ENCODE measurements at places on chromosomes 12 and 14. TPM values are rescaled to one million over a fixed set of nuclear protein-coding genes. Genes with fewer than 3 reads are reported as not detected.
A peak's percentile ranks its signal among the peaks of the same experiment; 100 is the strongest.

DNA sequence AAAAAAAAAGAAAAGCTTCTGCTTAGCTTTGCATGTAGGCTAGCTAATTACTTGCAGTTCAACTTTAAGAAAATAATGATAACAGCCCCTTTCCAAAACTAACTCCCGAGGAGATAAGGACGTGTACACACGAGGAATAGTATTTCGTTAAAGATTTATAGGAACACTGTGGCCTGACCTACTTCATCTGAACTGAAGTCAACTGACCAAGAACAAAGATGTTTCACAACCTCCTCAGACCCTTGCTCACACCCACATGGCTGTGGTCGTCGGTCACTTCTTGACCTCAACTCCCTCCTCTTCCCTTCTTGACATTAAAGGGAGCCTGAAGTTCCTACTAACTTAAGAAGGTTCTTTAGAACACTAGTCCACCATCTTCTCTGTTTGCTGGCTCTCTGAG, 25.3 kb upstream of the FAM181A start:
- no peak for DNase-seq
- H3K27ac ChIP-seq: no peak overlapping the region

Gene MYH7
- not detected for total RNA-seq

GRCh38 chr12:104823985-104824461, 134.1 kb downstream of the SLC41A2 start:
- H3K4me1 ChIP-seq: peaks cover 7% of the 10 kb centered on the region
- no peak for DNase-seq
- H3K36me3 ChIP-seq: peaks cover 11% of the 10 kb centered on the region
- peaks cover 3% of the 10 kb centered on the region for H3K27me3 ChIP-seq
- no peak overlapping the region for H3K4me3 ChIP-seq

GRCh38 chr14:101457301-101457935, 103.9 kb upstream of the DIO3 start:
- H3K4me1 ChIP-seq: no peaks in the 10 kb centered on the region
- H3K36me3 ChIP-seq: no peaks in the 10 kb centered on the region
- H3K4me3 ChIP-seq: no peak overlapping the region
- H3K27me3 ChIP-seq: peaks cover 35% of the 10 kb centered on the region

DNA sequence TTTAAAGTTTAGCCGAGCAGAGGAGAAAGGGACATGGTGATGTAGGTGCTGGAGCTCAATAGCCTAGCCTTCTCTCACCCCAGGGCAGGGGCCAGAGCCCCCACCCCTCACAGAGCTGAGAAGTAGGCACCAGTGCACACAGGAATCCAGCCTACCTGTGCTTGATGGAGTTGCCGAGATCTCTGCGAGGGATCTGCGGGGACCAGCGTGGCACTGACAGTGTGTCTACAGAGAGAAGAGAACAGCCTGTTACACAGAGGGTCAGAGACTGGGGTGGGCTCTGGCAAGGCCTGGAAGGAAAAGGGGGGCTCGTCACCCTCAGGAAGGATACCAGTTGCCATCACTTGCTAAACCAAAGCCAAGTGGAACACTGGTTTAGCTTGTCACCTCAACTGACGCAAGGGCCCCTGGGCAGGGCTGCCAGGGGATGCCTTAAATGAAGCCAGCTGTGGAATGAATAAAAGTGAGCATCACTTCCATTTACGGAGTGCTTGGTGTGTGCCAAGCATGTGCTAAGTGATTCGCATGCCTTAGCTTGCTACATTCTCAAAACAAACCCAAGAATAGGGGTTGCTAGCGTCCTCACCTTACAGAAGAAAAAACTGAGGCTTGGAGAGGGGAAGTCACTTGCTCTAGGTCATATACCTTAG, 220.8 kb upstream of the NOS1 start:
- peaks cover 14% of the 10 kb centered on the region for H3K27me3 ChIP-seq
- H3K27ac ChIP-seq: no peak overlapping the region
- no peak for DNase-seq
- H3K4me1 ChIP-seq: no peaks in the 10 kb centered on the region

GRCh38 chr14:95841668-95842067, 35.0 kb upstream of the TUNAR start:
- H3K4me3 ChIP-seq: no peak overlapping the region
- no peaks in the 10 kb centered on the region for H3K4me1 ChIP-seq
- H3K27me3 ChIP-seq: peaks cover 25% of the 10 kb centered on the region
- H3K36me3 ChIP-seq: no peaks in the 10 kb centered on the region

DNA sequence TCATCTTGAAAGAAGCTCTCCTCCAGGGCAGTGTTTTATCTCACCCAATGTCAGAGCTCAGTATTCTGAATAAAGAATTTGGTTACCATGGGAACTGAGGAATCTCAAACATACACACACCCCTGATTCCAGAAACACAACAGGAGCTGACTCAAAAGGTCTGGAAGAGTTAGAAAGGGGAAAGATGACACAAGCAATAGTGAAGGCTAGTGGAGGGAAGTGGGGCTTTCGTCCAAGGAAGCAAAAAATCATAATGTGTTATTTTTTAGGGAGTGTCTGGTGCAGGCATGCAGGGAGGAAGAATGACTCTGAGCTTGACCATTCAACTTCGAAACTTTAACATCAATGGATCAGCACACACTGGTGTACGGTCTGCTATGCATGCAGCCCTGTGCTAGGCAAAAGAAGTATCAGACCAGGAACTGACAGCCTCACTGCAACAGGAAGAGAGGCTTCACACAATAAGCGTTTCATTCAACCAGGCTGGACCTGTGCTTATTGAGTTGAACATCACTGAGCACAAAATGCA, 20.3 kb downstream of the HEBP1 start:
- DNase-seq: no peak
- no peak overlapping the region for H3K4me3 ChIP-seq
- H3K27ac ChIP-seq: no peak overlapping the region

Gene PRIMA1
- total RNA-seq: not detected

Gene PEX5
- total RNA-seq: 24.0 TPM

- no peaks in the 10 kb centered on the region for H3K27me3 ChIP-seq
- no peaks in the 10 kb centered on the region for H3K36me3 ChIP-seq
- no peak overlapping the region for H3K4me3 ChIP-seq
- no peak for DNase-seq
Observed at GRCh38 chr14:103112400-103113243, 10.6 kb upstream of the TNFAIP2 start.

DNA sequence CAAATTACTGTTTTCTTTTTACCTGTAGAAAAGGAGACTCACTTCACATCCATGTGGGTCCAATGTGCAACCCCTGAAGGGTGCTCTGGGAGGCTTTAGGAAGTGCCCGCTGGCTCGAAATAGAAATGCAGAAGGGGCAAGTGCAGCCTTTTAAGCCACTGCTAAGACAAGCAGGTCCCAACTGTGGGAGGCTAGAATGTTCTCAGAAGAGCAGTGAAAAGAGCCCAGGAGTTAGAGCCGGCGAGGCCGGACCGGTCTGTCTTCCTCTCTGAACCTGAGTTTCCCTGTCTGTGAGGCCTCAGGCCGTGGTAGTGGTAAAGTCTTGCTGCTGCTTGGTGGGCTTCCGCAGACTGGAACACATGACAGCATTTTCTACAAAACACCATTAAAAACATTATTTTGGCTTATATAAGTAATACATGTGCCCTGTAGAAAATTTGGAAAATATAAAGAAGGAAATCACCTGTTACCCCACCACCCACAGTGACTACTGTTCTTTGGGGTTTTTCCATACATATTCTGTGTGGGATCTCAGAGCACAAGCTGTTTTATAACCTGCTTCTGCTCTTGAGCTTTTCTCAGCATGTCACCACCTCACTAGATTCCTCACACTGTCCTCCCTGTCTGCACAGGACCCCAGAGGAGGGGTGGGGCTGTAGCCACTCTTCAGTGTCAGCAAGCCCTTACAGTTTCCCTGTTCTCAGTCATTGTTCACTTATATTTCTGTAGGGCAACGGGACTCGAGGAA, 6.0 kb downstream of the CKB start:
- H3K27ac ChIP-seq: no peak overlapping the region
- H3K27me3 ChIP-seq: no peaks in the 10 kb centered on the region
- H3K4me3 ChIP-seq: no peak overlapping the region

DNA sequence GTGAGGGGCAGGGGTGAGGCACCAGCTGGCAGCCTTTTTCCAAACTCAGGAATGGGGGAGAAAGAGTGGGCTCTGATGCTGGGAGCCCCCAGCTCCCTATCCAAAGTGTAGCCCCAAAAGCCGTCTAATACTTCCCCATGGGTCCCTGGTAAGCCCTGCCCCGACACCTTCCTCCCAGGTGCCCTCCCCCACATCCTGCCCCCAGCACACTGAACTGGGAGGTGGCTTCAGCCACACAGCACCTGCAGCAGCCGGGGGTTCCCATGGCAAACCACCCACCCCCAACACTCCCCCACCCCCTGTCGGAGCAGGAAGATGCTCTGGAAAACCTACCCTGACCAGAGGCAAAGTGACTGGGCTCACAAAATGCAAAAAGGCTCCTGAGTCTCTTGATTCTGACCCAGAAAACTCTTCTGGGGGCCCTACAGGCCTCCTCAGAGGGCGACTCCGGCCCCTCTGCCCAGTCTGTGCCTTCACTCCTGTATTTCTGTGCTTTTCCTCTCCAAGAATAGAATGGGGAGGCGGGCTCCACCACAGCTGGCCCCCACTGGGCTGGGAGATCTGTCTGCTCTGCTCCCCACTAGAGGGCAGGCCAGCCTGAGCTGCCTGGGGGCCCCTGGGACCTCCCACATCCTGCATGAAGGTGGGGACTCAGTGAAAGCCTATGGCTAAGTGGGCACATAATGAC, 81.6 kb downstream of the ITPK1 start:
- no peaks in the 10 kb centered on the region for H3K27me3 ChIP-seq
- peak overlapping the region; percentile 24 for H3K4me3 ChIP-seq
- no peaks in the 10 kb centered on the region for H3K36me3 ChIP-seq
- peaks cover 26% of the 10 kb centered on the region for H3K4me1 ChIP-seq
- peak overlapping the region; percentile 56 for H3K27ac ChIP-seq

- no peaks in the 10 kb centered on the region for H3K4me1 ChIP-seq
- no peak for DNase-seq
- H3K27ac ChIP-seq: no peak overlapping the region
- no peak overlapping the region for H3K4me3 ChIP-seq
- no peaks in the 10 kb centered on the region for H3K36me3 ChIP-seq
Observed at GRCh38 chr14:53620317-53620716, 336.3 kb downstream of the BMP4 start.

Gene APOF
- not detected for total RNA-seq

DNA sequence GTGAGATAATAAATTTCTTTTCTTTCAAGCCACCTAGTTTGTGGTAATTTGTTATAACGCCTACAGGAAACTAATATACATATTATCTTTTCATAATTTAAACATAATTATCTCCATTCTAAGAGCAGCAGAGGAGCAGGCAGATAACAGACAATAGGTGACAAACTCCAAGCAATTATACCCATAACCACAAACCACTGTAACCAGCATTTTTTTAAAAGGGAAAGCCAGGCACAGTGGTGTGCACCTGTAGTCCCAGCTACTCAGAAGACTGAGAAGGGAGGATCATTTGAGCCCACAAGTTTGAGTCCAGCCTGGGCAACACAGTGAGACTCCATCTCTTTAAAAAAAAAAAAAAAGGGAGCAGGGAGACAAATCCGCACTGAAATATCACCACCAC, 54.9 kb downstream of the ATF7 start:
- H3K27me3 ChIP-seq: no peaks in the 10 kb centered on the region
- no peak for DNase-seq
- peak overlapping the region; percentile 4 for H3K27ac ChIP-seq

Gene NGB
- total RNA-seq: not detected

DNA sequence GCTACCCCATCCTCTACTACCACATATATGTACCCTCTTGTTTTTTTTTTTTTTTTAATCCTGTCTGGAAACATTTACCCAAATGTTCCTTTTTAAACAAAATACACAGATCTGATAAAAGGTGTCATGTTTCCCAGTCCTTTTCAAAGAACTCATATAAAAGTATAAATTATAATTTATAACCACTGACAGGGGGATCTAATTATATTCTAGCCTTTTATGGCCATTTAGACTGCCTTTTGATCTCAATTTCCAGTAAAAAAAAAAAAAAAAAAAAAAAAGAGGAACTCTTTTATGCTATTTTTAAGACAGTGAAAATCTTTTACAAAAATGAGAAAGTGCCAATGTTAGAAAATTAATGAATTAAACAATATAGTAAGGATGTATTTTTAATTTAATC, 65.0 kb downstream of the NAV3 start:
- H3K36me3 ChIP-seq: peaks cover 4% of the 10 kb centered on the region
- no peak for DNase-seq
- H3K27me3 ChIP-seq: no peaks in the 10 kb centered on the region
- no peak overlapping the region for H3K27ac ChIP-seq
- H3K4me1 ChIP-seq: no peaks in the 10 kb centered on the region

Gene KMT2D
- total RNA-seq: 199 TPM

Gene CAPS2
- 3.8 TPM for total RNA-seq

DNA sequence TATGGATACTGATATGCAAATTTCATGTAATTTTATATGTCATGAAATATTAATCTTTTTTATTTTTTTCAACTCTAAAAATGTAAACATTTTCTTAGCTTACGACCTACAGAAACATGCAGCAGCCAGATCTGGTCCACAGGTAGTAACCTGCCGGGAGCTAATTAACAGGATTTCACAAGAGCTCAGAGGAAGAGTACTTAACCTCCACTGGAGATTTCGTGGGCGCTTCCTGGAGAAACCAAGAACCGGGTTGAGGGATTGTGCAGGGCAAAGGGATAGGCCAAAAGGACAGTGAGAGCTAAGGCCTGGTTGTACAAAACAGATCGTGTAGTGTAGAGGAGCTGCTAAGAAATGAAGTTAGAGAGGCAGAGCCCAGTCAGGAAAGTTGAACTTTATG, 315.7 kb downstream of the PAWR start:
- H3K4me3 ChIP-seq: no peak overlapping the region
- no peaks in the 10 kb centered on the region for H3K36me3 ChIP-seq
- H3K27me3 ChIP-seq: no peaks in the 10 kb centered on the region

GRCh38 chr14:77375973-77376770, 722 bp downstream of the TMED8 start:
- H3K27me3 ChIP-seq: peaks cover 11% of the 10 kb centered on the region
- peak overlapping the region; percentile 95 for H3K4me3 ChIP-seq
- peaks cover 26% of the 10 kb centered on the region for H3K4me1 ChIP-seq
